ENCODE measurements at places on chromosomes 5 and 9. TPM values are rescaled to one million over a fixed set of nuclear protein-coding genes. Genes with fewer than 3 reads are reported as not detected.

CYLC2 gene
- total RNA-seq, result not detected

FBP2 gene
- not detected for total RNA-seq

CTNND2 gene
- not detected for total RNA-seq

GFPT2 gene
- 16.1 TPM for total RNA-seq

TPPP gene
- 3.9 TPM for total RNA-seq

RNF183 gene
- 0.12 TPM for total RNA-seq

SLC6A7 gene
- not detected for total RNA-seq

PCDHB13 gene
- 0.22 TPM for total RNA-seq

DNA sequence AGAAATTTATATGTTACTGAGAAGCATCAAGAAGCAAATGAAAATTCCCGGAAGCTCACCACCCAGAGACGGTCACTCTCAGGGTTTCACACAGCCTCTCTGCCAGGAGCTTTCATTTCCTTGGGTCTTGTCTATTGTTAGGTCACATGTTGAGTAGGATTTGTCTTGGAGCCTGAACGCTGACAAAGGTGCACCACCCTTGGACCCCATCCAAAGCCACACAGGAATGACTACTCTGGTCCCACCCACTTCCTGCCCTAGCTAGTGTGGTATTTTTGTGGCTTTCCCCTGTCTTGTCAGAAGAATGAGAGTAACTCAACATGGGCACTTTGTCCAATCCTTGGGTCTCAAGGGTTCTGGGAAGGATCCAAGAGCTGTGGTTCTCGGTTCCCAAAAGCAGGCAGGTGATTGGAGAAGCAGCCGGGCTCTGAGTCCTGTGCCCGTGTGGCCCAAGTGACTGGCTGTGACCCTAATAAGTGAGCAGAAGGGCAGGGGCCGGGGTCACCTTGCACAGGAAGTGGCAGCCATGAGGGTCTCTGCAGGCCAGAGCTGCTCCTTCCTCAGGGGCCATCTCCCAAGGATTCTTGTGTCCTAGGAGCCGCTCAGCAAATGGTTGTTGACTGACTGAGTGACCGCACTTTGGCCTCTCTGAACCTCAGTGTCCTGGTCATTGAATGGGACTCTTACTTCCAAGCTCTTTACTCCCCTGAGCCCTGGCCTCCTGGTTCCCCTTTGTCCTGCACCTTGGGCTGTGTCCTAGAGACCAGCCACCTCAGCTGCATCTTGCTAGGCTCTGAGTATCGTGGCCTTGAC lies 6.9 kb downstream of the FGD3 start:
- peak overlapping the region; percentile 27 for H3K27ac ChIP-seq
- no peaks in the 10 kb centered on the region for H3K36me3 ChIP-seq
- H3K27me3 ChIP-seq, result no peaks in the 10 kb centered on the region
- H3K4me1 ChIP-seq, result peaks cover 15% of the 10 kb centered on the region
- DNase-seq, result peak; percentile 44

DNA sequence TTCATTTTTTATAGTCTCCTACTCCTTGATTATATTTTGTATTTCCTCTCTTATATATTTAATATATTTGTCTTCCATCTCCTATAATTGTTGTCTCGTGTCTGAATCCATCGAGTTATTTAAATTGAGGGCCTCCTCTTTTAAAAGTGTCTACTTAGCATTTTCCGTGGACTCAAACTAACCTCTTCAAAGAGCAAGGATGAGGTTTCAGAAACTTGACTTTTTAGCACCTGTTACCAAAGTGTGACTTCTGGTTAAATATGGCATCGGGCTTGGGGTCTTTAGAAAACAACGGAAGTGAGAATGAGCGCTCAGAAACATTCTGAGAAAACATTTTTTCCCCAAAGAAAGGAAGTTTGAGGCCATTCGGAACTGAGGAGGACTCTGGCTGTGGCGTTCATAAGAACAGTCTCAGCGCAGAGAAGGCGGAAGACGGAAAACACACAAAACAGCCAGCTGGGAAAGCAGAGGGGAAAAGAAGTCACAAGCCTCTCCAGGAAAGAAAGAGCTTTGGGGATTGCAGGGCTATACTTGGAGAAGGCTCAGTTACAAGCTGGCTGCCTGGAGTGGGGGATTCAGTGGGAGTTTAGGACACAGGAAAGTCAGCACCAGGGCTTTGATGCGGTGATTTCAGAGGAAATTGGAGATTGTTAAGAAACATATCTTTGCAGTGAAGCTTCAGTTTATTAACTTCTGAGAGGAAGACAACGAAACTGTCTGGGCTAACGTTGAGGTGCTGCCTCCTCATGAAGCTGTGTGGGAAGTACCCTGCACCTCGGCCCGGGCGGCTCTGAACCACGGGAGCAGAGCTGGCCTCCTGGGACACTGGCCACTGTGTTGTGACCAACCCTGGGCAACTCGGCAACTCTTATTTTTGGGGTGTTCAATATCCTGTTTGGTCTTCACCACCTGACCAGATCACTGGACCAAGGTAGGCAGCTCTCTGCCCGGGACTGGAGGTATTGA lies 25.1 kb upstream of the IRX2 start:
- H3K4me1 ChIP-seq, result no peaks in the 10 kb centered on the region
- no peak overlapping the region for H3K27ac ChIP-seq

- no peaks in the 10 kb centered on the region for H3K27me3 ChIP-seq
- no peak for DNase-seq
- H3K4me3 ChIP-seq, result no peak overlapping the region
- H3K4me1 ChIP-seq, result no peaks in the 10 kb centered on the region
Observed at GRCh38 chr5:172353271-172353812, 69.8 kb upstream of the UBTD2 start.

DNA sequence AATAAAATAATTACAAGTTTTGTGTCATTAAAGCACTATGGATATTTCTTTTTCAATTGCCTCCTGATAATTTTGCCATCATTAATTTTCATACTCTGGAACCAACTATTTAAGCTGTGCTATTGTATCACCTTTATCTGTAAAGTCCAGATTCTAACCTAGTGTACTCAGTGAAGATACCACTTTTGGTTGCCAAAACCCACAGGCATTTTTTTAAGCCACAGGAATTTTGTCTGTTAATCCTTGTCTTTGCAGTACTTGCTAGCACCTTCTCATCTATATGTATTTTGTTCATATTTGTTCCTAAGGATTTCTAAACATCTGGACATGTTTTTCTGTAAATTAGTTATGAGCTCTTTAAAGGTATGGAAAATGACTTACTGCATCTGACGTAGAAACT lies 481.4 kb upstream of the DAB2 start:
- H3K36me3 ChIP-seq, result no peaks in the 10 kb centered on the region
- H3K4me3 ChIP-seq, result no peak overlapping the region
- no peaks in the 10 kb centered on the region for H3K4me1 ChIP-seq
- H3K27ac ChIP-seq, result no peak overlapping the region
- DNase-seq, result no peak
- no peaks in the 10 kb centered on the region for H3K27me3 ChIP-seq

GRCh38 chr5:140840978-140841962 lies at the start of gene PCDHA8:
PCDHA8 (plus strand) TSS chr5:140841187; CDS start chr5:140841322, 135 bp downstream.
- DNase-seq, result peak; percentile 13
- no peaks in the 10 kb centered on the region for H3K4me1 ChIP-seq
- H3K27me3 ChIP-seq, result no peaks in the 10 kb centered on the region

DNA sequence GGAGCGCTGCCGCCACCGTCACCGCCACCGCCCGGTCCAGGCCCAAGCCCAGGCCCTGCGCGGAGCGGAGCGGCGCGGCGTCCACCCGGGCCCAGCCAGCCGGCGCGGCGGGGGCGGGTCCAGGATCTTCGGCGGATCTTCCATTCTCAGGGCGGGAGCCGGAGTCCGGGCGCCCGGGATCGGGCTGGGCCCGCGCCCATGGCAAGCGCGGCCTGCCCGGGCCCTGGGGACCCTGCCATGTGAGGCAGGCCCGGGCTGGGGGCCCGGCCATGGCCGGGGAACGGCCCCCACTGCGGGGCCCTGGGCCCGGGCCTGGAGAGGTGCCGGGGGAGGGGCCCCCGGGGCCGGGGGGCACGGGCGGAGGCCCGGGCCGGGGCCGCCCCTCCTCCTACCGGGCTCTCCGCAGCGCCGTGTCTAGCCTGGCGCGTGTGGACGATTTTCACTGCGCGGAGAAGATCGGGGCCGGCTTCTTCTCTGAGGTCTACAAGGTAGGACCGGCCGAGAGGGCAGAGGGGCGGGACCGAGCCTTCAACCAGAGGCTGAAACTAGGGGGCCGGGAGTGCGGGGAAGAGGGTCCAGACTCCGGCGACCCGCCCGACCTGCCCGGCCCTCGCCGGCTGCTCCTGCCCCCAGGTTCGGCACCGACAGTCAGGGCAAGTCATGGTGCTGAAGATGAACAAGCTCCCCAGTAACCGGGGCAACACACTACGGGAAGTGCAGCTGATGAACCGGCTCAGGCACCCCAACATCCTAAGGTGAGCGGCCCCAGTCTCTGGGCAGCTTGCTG lies 482 bp downstream of the TESK1 start:
- peaks cover 15% of the 10 kb centered on the region for H3K4me1 ChIP-seq
- no peaks in the 10 kb centered on the region for H3K27me3 ChIP-seq
- H3K4me3 ChIP-seq, result peak overlapping the region; percentile 76
- H3K27ac ChIP-seq, result peak overlapping the region; percentile 82
- H3K36me3 ChIP-seq, result peaks cover 3% of the 10 kb centered on the region

DNA sequence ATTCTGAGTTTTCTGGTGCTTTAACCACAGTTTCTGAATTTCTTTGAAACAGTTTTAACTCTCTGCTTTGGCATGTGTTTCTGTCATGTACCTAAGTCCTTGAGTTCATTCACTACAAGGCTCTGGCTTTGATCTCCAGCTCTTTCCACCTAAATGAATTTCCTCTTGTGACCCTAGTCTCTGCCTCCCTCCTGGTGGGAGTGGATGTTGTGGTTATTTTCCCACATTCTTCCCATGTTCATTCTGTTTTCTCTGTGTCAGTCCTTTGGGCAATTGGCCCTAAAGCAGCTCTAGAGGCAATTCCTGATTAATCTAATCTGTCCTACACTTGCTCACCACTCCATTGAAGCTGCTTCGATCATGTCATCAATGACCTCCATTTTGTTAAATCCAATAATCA lies 28.4 kb upstream of the DPYSL3 start:
- no peaks in the 10 kb centered on the region for H3K36me3 ChIP-seq
- no peak overlapping the region for H3K4me3 ChIP-seq
- DNase-seq, result no peak
- H3K27ac ChIP-seq, result no peak overlapping the region
- H3K4me1 ChIP-seq, result no peaks in the 10 kb centered on the region
- peaks cover 12% of the 10 kb centered on the region for H3K27me3 ChIP-seq

- no peak overlapping the region for H3K4me3 ChIP-seq
- H3K4me1 ChIP-seq, result no peaks in the 10 kb centered on the region
- no peaks in the 10 kb centered on the region for H3K27me3 ChIP-seq
- no peak for DNase-seq
- H3K27ac ChIP-seq, result no peak overlapping the region
Observed at GRCh38 chr9:34065541-34065940, 16.9 kb upstream of the UBAP2 start.

DNA sequence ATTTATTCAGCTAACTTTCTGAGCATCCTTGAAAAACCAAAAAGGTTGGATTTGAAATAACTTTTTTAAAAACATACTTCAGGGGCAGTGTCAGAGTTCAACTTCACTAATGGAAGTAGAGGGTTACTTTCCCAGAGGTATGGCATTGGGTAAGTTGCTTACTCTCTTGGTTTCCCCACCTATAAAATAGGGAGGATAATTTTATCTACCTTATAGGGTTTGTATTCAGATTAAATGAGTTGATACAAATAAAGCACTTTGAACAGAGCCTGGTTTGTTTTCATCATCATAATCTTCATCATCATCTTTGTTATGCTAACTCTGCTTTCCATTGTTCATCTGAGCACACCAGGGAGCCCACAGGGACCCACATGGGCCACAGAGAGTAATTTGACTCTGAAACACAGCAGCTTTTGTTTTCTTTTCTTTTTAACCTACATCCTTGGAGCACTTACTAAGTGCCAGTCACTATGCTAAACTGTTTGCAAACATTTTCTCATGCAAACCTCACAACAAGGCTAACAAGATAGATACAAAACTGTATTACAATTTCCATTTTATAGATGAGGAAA lies 179.1 kb upstream of the SLC24A2 start:
- peaks cover 53% of the 10 kb centered on the region for H3K27me3 ChIP-seq
- DNase-seq, result no peak
- H3K4me1 ChIP-seq, result no peaks in the 10 kb centered on the region
- no peak overlapping the region for H3K27ac ChIP-seq
- no peaks in the 10 kb centered on the region for H3K36me3 ChIP-seq
- no peak overlapping the region for H3K4me3 ChIP-seq

DNA sequence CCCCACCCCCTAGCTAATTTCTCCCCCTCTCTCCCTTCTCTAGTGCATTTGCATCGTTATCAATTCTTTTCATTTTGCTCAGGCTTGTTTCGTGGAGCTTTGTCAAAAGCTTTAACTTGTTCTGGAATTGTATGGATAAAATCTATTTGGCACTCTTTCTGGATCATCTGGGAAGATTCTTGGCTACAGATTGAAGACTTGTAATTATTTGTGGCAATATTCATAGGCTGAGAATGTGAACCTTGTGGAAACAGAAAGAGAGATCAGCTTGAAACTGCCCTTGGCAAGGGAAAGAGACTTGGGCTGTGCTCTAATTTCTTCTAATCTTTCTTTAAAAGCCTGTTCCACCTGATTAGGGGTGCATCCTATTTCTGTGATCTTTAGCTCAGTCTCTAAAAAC lies 340.6 kb upstream of the DAB2 start:
- H3K4me3 ChIP-seq, result no peak overlapping the region

DNA sequence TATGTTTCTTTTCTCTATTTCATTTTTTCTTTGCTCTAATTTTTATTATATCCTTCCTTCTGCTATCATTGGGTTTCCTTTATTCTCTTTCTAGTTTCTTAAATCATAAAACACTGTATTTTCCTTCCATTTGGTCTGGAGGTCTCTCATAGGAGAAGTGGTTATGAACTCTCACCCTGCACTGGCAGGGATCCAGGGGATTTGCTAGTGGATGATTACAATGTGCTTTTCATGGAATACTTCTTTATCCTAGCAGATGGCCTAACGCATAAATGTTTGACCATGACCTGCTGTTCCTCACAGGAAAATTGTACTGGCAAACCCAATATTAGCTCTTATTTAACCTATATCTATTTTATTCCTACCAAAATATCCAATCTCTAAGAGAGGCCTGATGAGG lies 31.5 kb upstream of the SGCD start:
- no peaks in the 10 kb centered on the region for H3K36me3 ChIP-seq
- H3K27ac ChIP-seq, result no peak overlapping the region
- H3K4me3 ChIP-seq, result no peak overlapping the region
- H3K4me1 ChIP-seq, result no peaks in the 10 kb centered on the region
- no peak for DNase-seq

GRCh38 chr5:1867114-1867814 lies 15.5 kb downstream of the IRX4 start:
- no peak overlapping the region for H3K27ac ChIP-seq
- DNase-seq, result no peak
- peaks cover 2% of the 10 kb centered on the region for H3K27me3 ChIP-seq
- no peaks in the 10 kb centered on the region for H3K36me3 ChIP-seq
- no peak overlapping the region for H3K4me3 ChIP-seq
